ENCODE measurements at places on chromosomes 5 and 9.

- no peak for DNase-seq
Measured at GRCh38 chr9:122338994-122339393, 31.8 kb upstream of the PTGS1 start.

DNA sequence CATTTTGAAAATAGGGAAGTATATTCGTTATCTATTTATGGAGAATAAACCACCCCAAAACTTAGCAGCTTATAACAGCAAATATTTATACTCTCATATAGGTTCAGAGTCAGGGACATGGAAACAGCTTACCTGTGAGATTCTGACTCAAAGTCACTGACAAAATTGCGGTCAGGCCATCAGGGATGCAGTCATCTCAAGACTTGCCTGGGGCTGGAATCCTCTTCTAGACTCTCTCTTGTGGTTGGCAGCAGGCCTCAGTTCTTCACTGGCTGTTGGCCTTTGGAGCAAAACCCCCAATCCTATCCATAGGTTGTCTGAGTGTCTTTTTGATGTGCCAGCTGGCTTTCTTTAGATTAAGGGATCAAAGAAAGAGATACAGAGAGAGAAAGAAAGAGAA is 275.6 kb downstream of the SEC61B start:
- DNase-seq, result no peak

- DNase-seq, result no peak
Measured at GRCh38 chr9:109558718-109559151, 60.6 kb upstream of the PTPN3 start.

DNA sequence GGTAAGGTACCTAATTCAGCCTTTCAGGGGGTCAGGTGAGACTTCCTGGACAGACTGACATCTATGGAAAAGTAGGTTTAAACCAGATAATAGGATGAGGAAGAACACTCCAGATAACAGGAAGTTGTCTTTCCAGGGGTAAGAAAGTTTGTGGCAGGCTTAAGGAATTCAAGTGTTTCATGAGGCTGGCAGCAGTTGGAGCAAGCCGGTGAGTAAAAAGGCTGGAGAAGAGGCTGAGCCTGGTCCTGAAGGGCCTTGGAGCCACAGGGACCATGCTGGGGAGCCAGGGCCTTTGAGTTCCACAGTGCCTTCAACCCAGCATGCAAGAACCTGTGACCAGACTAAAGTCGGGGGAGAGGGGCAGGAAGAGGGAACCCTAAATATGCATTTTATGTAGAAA is 353.4 kb downstream of the SPOCK1 start:
- no peak for DNase-seq

GRCh38 chr5:127056896-127057295 is 16.4 kb downstream of the C5orf63 start:
- no peak for DNase-seq

DNA sequence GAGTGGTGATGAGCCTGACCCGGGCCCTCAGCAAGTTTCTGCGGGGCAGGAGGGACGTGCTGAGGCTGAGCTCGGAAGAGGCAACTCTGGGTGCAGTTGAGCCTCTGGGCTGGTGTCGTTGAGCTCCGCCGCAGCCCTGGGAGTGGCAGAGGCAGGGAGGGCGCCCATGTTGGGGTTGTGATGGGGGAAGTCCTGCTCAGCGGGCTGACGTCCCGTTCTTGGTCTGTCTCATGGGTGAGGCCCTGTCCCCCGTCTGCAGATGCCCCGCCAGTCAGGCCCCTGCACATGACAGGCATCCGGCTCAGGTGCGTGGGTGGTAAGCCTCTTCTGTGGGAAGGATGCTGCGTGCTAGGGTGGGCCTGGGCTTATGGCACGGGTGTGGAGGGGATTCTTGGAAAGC is 64.3 kb downstream of the RXRA start:
- DNase-seq, result peak; percentile 83

DNA sequence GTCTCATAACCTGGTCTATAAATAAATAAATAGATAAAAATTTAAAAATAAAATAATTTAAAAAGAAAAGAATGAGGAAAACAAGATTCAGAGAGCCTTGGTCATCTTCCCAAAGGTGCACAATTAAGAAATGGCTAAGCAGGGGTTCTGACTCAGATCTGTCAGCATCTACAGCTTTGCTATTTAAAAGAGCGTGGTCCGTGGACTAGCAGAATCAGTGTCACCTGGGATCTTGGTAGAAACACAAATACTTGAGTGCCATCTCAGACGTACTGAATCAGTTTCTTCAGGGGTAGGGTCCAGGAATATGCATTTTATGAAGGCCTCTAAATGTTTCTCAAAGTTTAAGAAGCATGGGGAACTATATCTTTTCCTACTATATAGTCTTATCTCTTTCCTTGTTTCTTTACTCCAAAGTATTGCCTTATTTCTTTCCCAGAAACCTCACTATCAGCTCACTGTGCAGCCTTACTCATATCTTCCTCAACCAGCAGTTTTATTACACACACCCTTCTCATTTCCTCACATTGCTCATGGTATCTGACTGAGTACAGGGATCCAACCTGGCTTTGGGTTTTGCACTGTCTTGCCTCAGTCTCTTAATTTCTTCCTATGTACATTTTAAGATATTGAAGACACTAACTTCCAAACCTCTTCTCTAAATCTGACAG is 58.6 kb downstream of the TMC1 start:
- no peak for DNase-seq

- no peak for DNase-seq
Measured at GRCh38 chr5:87127426-87127825, 140.3 kb upstream of the RASA1 start.

GRCh38 chr9:117359910-117360309 is 54.9 kb downstream of the ASTN2 start:
- DNase-seq, result no peak

GRCh38 chr5:123036391-123037103 is at the start of gene PPIC:
TSS of gene PPIC (minus strand) at chr5:123036725. CDS start at chr5:123036625, 100 bp downstream.
- peak; percentile 41 for DNase-seq

- DNase-seq, result no peak
Measured at GRCh38 chr9:87909310-87910041, 8.3 kb upstream of the SPATA31C1 start.

GRCh38 chr5:62155988-62156387 is 150.0 kb upstream of the KIF2A start:
- DNase-seq, result no peak

DNA sequence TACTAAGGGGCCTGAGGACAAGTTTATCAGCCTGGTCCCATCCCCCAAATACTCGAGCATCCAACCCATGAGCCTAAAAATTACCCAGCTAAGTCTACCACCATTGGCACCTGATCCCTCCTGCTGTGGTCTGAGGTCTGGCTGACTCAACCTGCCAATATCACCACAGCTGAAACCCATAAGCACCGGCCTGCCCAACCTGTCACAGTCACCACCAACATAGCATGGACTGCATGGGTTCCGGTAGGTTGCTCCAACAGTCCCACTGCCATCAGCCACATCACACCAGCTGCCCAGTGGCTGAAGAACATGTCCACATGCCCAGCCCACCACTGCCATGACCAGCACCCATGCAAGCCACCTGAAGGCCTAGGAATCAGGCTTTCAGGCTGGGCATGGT is 495.0 kb downstream of the PRELID2 start:
- no peak for DNase-seq

DNA sequence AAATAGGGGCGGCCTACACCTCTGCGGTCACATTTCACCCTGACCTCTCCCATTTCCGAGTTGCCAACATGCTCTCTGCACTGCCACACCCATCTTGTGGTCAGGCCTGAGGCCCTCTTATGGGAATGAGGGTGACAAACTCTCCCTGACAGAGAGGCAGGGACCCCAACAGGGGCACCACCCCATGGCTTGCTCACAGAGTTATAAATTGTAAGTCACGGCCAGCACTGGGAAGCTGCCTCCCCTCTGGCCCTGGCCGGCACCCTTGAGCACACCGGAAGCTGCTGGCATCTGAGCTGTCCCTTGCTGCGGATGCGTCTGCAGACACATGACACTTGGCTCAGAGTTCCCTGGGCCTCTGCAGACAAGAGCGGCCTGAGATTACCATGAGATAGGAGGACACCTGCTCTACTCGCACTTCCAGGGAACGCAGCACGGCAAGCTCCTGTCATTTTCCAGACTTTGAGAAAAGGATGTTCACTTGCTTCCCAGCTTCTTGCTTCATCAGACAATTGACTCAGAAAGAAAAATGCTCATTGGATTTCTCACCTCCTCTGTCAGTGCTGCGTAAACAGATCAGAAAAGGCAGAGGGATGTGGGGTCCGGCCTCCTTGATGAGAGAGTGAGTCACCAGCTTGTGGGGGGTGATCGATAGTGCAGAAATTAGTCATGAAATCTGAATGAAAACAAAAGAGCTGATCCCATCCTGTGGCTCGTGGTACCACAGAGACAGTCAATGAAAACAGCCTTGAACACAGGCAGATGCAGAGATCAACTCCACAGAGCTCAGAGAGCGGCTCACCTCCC is 269.8 kb downstream of the SYK start:
- peak; percentile 74 for DNase-seq

- DNase-seq, result no peak
Measured at GRCh38 chr5:153066281-153066680, 424.2 kb upstream of the GRIA1 start.

GRCh38 chr9:122807271-122807900 is 7.5 kb downstream of the OR1K1 start:
- DNase-seq, result peak; percentile 50

- DNase-seq, result no peak
Measured at GRCh38 chr5:134545070-134545868, 19.8 kb downstream of the JADE2 start.

GRCh38 chr5:52802272-52802973 is 14.7 kb downstream of the ITGA1 start:
- no peak for DNase-seq

- DNase-seq, result no peak
Measured at GRCh38 chr5:67281874-67282273, 85.3 kb upstream of the CD180 start.

- no peak for DNase-seq
Measured at GRCh38 chr5:41863871-41864486, 6.2 kb downstream of the OXCT1 start.

DNA sequence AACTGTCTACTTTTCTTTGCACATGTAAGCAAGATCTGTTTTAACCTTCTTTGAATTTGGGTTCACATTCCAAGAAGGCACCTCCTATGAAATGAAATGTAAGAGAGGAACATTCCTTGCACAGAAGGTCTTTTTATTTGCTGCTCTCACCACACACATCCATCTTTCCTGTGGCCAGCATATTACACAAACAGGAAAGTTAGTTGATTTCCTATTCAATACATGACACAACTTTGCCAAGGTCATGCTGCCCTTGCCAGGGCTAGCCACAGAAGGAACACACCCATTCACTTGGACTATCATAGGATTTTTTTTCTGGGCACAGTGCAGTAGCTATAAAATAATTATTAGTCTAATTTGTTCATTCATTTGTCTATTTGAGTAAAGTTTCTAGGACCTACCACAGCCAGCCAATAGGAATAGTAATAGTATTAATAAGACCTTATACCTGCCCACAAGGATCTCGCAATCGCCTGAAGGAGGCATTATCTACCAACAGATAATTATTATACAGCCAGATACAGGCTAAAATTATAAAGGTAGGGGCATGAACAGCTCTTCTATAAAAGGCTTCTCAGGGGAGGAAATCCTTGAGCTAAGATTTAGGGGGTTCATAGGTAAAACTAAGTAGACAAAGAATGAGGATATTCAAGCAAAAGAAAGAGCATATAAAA is 78.1 kb upstream of the NREP start:
- DNase-seq, result no peak
